ENCODE measurements at places on chromosomes 6 and 20.

GRCh38 chr6:137297887-137298286 is 78.7 kb upstream of the IFNGR1 start:
- DNase-seq: no peak

DNA sequence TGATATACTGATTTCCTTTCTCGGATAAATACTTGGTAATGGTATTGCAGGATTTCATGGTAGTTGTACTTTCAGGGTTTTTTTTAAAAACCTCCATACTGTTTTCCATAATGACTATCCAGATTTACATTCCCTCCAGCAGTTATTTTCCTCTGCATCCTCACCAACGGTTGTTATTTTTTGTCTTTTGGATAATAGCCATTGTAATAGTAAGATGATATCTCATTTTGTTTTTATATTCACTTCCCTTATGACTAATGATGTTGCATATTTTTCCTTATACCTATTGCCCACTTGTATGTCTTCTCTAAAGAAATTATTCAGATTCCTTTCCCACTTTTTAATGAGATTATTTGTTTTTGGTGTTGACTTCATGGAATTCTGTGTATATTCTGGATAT is 231.0 kb downstream of the MEI4 start:
- no peak for DNase-seq

- no peak for DNase-seq
Observed at GRCh38 chr6:11076540-11076939, 17.1 kb upstream of the SMIM13 start.

GRCh38 chr6:39978240-39978639 is 44.0 kb upstream of the MOCS1 start:
- DNase-seq: no peak

GRCh38 chr20:21191839-21192238 is 66.0 kb downstream of the KIZ start:
- DNase-seq: no peak

- DNase-seq: no peak
Observed at GRCh38 chr6:18352001-18352400, 35.1 kb upstream of the RNF144B start.

DNA sequence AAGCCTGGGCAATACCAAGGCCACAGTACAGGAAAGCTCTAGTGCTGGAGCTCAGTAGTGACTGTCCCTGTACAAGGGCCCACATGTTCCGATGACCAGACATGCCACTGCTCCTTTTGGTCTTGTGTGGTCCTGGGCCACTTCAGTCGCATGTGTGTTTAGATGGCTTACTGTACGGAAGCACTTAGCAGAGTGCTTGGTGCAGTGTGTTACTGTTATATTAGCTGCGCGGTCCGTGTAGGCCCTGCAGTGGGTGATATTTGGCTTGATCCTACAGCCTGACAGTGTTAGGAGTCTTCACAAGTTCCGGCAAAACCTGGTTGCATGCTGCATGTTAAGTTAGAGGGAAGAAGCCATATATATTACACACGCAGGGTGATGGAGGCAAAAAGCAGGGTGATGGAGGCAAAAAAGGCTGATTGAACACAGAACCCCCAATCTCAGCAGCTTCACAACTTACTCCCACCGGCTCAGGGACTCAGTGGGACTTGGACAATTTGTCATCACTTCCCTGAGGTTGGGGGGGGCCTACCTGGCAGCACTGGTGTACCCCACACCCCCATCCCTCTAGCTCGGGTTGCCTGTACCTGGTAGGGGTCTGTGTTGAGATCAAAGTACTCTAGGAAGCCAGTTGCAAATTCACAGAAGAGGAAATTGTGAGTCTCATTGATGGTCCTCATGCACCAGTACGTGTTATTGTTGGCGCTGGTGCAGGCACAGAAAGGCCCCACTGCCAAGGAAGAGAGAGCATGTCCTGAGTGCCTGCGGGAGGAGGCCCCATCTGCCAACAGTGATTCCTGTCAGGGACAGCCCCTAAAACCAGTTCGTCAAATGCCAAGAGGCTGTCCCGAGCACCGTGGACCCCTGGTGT is 122.6 kb downstream of the SULF2 start:
- DNase-seq: no peak

DNA sequence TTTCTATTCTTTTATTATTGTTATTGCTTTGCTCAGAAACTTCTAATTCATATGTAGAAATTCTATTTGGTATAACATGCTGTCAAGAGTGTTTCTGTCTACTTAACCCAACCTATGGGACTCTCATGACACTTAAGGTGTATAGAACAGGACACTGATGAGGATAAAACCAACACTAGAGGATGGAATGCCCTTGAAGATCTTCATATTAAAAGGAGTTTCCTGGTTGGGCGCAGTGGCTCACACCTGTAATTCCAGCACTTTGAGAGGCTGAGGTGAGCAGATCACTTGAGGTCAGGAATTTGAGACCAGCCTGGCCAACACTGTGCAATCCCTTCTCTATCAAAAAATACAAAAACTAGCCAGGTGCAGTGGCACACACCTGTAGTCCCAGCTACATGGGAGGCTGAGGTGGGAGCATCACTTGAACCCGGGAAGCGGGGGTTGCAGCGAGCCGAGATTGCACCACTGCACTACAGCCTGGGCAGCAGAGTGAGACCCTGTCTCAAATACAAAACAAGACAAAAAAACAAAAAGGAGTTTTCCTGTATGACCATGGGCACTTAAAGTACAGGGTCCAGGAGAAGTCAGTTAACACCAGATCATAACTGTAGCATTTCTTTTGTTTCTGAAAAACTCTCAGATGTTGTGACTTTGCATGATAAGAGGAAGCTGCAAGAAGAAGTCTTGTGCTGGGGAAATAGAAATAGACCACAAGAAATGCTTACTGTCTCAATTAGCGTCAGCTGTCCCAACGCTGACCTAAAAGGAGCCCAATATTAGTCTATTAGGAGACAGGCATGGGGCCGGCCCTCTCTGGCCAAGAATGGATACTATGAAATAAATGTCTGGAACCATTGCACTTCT is 38.9 kb upstream of the CD2AP start:
- no peak for DNase-seq

DNA sequence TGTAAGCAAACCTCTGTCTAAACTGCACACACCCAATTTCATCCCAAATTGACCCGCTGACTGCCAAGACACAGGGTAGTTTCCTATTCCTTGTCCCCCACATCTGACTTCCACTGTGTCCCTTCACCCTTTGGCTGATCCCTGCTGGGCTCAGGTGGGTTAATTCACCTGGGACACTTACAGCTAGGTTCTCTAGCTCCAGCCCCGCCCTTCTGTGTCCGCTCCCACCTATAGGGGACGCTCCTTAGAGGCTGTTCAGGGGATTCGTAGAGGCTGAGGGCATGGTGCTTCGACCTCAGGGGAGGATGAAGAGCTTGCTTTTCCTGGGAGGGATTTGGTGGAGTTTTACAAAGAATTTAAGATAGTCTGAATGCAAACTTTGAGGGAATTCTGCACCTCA is 4.0 kb upstream of the CD93 start:
- DNase-seq: no peak

GRCh38 chr6:14707276-14707675 is 538.6 kb upstream of the JARID2 start:
- DNase-seq: no peak

GRCh38 chr20:37123441-37123840 is 27.6 kb upstream of the RBL1 start:
- no peak for DNase-seq

DNA sequence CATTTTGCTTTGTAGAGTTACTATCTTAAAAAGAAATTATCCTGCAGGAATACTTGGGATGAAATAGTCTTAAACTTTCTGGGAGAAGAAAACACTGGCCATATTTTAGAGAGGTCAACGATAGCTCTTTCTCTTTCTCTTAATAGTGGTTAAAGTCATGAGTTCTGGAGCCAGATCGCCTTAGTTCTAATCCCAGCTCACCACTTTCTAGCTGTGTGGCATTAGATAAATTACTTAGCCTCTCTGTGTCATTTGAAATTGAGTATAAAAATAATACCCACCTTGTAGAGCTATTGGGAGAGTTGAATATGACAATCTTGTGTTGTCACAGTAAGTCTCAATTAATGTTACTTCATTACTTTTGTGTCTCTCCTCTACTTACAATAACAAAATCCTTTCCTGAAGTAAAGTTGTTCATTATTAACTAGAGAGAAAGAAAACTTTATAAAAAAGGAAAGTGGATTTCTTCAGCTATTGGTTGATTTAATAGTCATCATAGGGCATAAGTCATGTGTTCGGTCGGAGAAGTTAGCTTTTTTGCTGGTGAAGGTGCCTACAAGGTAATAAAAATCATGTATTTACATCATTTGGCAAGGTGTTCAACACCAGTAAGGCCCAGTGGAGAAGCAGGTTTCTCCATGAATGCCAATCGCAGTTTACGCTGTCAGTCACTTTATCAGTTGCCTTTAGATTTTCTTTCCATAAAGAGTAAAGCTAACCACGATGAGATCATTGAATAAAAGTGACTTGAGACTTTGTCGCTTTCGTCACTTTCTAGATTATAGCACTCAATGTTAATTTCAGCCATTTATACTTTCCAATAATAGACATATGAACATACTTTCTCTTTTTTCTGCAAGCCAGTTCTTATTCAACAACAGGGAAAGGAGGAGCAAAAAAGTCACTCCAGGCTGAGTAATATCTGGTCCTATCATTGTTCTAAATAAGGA is 2.0 kb downstream of the NEDD9 start:
- no peak for DNase-seq

DNA sequence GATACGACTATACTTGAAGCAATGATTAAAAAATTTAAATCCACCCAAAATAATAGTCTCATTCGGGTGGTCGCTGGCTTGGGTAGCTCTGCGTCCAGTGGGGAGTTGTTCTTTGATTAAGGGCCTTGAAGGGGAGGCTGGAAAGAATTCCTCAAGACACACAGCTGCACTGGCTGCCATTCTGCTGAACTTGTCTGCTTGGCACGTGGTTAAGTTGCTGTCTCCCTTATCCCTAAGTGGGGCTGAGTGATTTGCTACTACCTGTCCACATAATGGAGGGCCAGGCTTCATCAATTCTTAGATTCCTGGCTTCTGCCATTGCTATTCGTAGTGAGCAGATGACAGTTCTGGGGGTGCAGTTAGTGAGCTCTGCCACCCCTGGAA is 98.5 kb downstream of the GMPR start:
- no peak for DNase-seq

- DNase-seq: no peak
Observed at GRCh38 chr6:21402368-21402767, 191.2 kb upstream of the SOX4 start.

GRCh38 chr6:33683051-33683571 is 28.4 kb downstream of the UQCC2 start:
- peak; percentile 23 for DNase-seq

All from activated T-cell treated with anti-CD3 and anti-CD28 coated beads for 1 hour (primary cell).